ENCODE measurements at places on chromosomes 5 and 9. TPM values are rescaled to one million over a fixed set of nuclear protein-coding genes. Genes with fewer than 3 reads are reported as not detected.

The MXD3 gene
- 45.0 TPM for total RNA-seq

The PLPP7 gene
- total RNA-seq, result 0.26 TPM

DNA sequence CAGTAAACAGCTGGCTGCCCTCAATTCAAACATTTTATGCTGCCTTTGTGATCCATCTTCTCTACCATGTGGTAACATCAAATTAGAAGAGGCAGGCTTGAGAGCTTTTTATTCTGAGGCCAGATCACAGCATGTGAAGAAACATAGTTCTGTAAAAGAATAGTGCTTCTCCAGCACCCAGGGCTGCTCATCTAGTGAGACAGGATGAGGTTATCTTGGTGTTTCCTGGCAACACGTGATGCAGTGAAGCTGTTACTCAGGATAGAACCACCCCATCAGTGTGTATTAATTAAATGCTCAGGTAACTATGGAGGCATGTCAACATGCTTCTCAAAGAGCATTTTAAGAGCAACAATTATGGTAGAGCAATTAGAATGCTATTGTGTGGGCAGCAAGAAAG, 400.5 kb upstream of the ACO1 start:
- no peak for DNase-seq

- no peak for DNase-seq
Observed at GRCh38 chr5:180376511-180376910, 23.4 kb upstream of the GFPT2 start.

GRCh38 chr9:114671605-114672004, 10.4 kb downstream of the TEX48 start:
- DNase-seq, result no peak

All from activated naive CD4-positive, alpha-beta T cell treated with anti-CD3 and anti-CD28 coated beads for 36 hours (primary cell).